CD8-positive, alpha-beta memory T cell (primary cell): ENCODE measurements at places on chromosomes 7 and 10. TPM values are rescaled to one million over a fixed set of nuclear protein-coding genes. Genes with fewer than 3 reads are reported as not detected.

Gene TUBB8
- not detected for total RNA-seq

Gene LLCFC1
- total RNA-seq = not detected

Gene HSPA12A
- total RNA-seq = 0.04 TPM

Gene CYP2E1
- total RNA-seq = 0.40 TPM

Gene GPR37
- total RNA-seq = not detected

Gene TYSND1
- total RNA-seq = 16.3 TPM

Gene ACHE
- total RNA-seq = not detected

Gene PDE1C
- total RNA-seq = not detected

Gene DMTF1
- total RNA-seq = 68.2 TPM

Gene ARHGAP19
- 26.5 TPM for total RNA-seq

Gene CALHM1
- total RNA-seq = not detected

Gene OPN1SW
- not detected for total RNA-seq

Gene EPDR1
- total RNA-seq = 1.4 TPM

Gene AMPH
- total RNA-seq = not detected

Gene PON1
- not detected for total RNA-seq

Gene MYL10
- total RNA-seq = not detected

Gene PNLIP
- total RNA-seq = not detected

Gene PRF1
- total RNA-seq = 95.7 TPM

Gene FRAT1
- total RNA-seq = 4.3 TPM

Gene LBX1
- not detected for total RNA-seq

Gene WAC
- total RNA-seq = 142 TPM

Gene CACNB2
- not detected for total RNA-seq

Gene REPIN1
- total RNA-seq = 57.0 TPM

Gene CRHR2
- not detected for total RNA-seq

Gene CNPY1
- not detected for total RNA-seq

Gene PCGF5
- total RNA-seq = 57.0 TPM

Gene CAMK1D
- 10.0 TPM for total RNA-seq

Gene FOXI2
- not detected for total RNA-seq

Gene ADRA2A
- total RNA-seq = not detected

Gene TAF6
- total RNA-seq = 75.7 TPM

Gene SLC16A9
- 0.31 TPM for total RNA-seq

Gene CUZD1
- total RNA-seq = 1.8 TPM

Gene HKDC1
- 0.15 TPM for total RNA-seq

Gene NUTM2D
- total RNA-seq = 2.6 TPM

Gene UPK3BL2
- total RNA-seq = 7.7 TPM

Gene TMEM196
- total RNA-seq = not detected

Gene PTPRE
- total RNA-seq = 25.2 TPM

Gene TAS2R5
- 1.3 TPM for total RNA-seq

Gene GSTO1
- 122 TPM for total RNA-seq

Gene MAGI2
- 0.26 TPM for total RNA-seq

Gene CDHR1
- 1.7 TPM for total RNA-seq

Gene ACADSB
- 24.4 TPM for total RNA-seq

Gene FUOM
- 39.8 TPM for total RNA-seq

Gene NPFFR1
- total RNA-seq = not detected

Gene TMEM270
- not detected for total RNA-seq

Gene A1CF
- total RNA-seq = not detected

Gene GNAT3
- not detected for total RNA-seq

Gene HMX3
- not detected for total RNA-seq

Gene WASHC2C
- total RNA-seq = 23.4 TPM

Gene LRRC4
- 0.51 TPM for total RNA-seq

Gene TAC1
- total RNA-seq = 0.68 TPM

Gene NPTX2
- not detected for total RNA-seq

Gene PRR15
- total RNA-seq = not detected

Gene PSD
- total RNA-seq = 3.2 TPM
